Colonic mucosa (tissue), 4 donors: ENCODE measurements at places on chromosomes 3 and 15. TPM values are rescaled to one million over a fixed set of nuclear protein-coding genes. Genes with fewer than 3 reads are reported as not detected.

PLA2G4E gene
- total RNA-seq, result 0.67 TPM

P2RY12 gene
- total RNA-seq, result 0.17 TPM

GNAT1 gene
- total RNA-seq, result not detected

MAPKAPK3 gene
- 45.1 TPM for total RNA-seq

GOLGA8S gene
- 0.08 TPM for total RNA-seq

VEPH1 gene
- 2.7 TPM for total RNA-seq

POPDC2 gene
- 26.3 TPM for total RNA-seq

GP5 gene
- total RNA-seq, result 0.11 TPM

GPX1 gene
- total RNA-seq, result 235 TPM

MYL3 gene
- total RNA-seq, result not detected

GOLGA8O gene
- total RNA-seq, result 0.22 TPM

SPESP1 gene
- total RNA-seq, result 4.2 TPM

SCN11A gene
- 0.05 TPM for total RNA-seq

TOPBP1 gene
- 21.7 TPM for total RNA-seq

HIGD2B gene
- not detected for total RNA-seq

NDUFAF3 gene
- 98.4 TPM for total RNA-seq

CSTA gene
- 1.2 TPM for total RNA-seq

IL17RB gene
- total RNA-seq, result 18.6 TPM

SOX14 gene
- total RNA-seq, result not detected

KBTBD13 gene
- total RNA-seq, result not detected

TNFSF10 gene
- 118 TPM for total RNA-seq

ADCY5 gene
- total RNA-seq, result 7.8 TPM

BBS4 gene
- total RNA-seq, result 10.7 TPM

ITPKA gene
- 36.1 TPM for total RNA-seq

IGSF10 gene
- 1.5 TPM for total RNA-seq

TF gene
- total RNA-seq, result 3.2 TPM

NSMCE3 gene
- total RNA-seq, result 4.2 TPM

TAGLN3 gene
- total RNA-seq, result 1.8 TPM

PLSCR2 gene
- 0.94 TPM for total RNA-seq

DENND4A gene
- total RNA-seq, result 21.8 TPM

CNTN6 gene
- not detected for total RNA-seq

FBLN2 gene
- 10.5 TPM for total RNA-seq

TMEM45A gene
- 4.0 TPM for total RNA-seq

PP2D1 gene
- total RNA-seq, result not detected

GP9 gene
- 0.37 TPM for total RNA-seq

ABHD14A gene
- 7.4 TPM for total RNA-seq

CLEC3B gene
- total RNA-seq, result 28.9 TPM
